Activated CD8-positive, alpha-beta memory T cell treated with anti-CD3 and anti-CD28 coated beads for 1 hour (primary cell): ENCODE measurements at places on chromosomes 6 and 20.

GRCh38 chr6:28489366-28490204 is 26.0 kb downstream of the GPX6 start:
- peak; percentile 1 for DNase-seq

DNA sequence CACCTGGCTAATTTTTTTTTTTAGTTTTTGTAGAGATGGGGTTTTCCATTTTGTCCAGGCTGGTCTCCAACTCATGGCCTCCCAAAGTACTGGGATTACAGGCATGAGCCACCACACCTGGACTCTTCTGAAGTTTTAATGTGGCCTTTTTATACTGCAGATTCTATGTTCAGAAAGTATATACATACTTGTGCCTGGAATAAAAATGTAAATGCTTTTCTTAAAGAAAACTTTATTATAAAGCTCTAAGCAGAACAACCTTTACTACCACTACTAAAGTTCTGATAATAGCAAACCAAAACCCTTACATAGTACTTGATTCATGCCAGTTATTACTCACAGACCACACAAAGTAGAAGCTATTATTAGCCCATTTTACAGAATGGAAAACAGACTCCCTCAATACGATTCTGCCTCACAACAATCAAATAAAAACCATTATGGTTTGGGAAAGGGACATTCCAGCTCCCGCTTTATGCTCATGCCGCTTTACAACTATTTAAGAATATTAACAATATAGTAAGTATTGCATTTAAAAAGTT is 5.3 kb downstream of the PHIP start:
- no peak for DNase-seq

DNA sequence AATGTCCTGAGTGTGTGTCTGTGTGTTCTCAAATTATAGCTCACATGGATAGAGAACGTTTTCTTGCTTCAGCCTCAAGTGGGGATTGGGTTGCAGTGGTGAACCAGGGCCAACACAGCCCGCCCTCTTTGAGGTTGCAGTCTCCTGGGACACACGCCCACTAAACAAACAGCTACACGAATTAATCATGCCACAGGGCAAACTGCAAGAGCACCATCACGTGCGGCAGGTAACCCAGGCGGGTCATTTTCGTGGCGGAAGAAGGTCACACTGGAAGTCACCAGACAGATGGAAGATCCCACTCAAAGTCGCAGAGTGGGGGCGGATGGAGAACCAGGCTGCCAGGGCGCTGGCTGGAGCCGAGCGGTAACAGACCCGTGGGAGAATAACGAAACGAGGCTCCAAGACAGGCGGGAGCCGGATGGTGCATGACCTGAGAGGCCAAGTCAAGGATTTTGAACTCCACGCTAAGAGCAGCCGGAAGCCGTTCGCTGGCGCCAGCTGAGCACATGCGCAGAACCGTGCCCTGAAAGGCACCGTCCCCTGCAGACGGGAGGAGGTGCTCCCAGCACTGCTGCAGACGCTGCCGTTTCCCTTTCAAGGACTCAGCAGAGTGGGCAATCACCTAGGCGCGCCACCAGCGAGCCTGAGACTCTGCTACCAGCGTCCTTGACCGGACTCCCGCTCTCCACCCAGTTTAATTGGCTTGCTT is 10.7 kb downstream of the DLL1 start:
- DNase-seq, result no peak

GRCh38 chr20:32894711-32895355 is 36.1 kb downstream of the EFCAB8 start:
- no peak for DNase-seq
